ENCODE measurements at places on chromosomes 5 and 9. TPM values are rescaled to one million over a fixed set of nuclear protein-coding genes. Genes with fewer than 3 reads are reported as not detected.

DNA sequence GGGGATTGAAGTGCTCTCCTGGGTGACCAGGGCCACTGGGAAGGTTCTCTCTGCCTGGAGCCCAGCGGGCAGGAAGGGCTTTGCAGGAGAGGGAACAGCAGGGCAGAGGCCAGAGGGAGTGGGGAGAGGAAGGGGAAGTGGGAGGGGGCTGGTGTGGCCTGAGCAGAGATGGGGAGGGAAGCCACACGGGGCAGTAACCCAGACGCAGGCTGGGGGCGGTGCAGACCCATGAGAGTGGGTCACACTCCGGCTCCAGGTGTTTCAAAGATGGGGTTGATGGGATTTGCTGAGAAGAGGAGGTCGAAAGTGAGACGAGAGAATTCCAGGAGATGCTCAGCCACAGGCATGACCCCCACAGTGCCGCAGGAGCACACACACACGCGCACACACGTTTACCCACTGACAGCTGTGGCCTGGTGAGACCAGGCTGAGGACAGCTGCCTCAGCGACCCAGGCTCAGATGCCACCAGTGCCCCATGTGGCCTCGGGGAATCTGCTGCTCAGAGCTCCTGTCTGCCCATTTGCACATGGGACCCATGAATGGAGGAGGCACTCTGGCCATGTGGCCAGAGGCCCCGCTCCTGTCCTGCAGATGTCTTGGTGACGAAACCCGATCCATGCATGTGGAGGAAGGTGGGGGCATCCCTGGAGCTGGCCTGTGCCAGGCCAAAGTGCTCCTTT lies 32.7 kb upstream of the FCN2 start:
- no peak for DNase-seq

GRCh38 chr5:160693831-160694465 lies 158.1 kb downstream of the ATP10B start:
- DNase-seq, result no peak

DNA sequence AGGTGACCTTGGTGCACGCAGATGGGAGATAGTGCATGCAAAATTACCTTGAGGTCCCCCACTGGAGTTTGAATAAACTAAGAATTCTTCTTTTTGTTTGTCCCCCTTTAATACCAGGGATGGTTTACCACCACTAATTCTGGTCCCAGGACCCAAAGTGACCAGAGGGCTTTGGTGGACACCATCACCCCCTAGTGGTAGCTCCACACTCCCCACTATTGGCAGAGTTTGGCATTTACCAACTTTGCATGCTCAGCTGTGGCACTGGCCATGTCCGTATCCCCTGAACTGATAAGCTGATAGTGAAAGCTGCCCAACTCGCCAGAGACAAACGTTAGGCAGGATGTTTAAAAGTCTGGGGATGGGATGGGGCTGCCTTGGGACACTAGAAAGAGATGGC lies 3.3 kb downstream of the ASTN2 start:
- DNase-seq, result no peak

SLC6A3 gene
- polyA plus RNA-seq, result 0.41 TPM

KCNIP1 gene
- 13.7 TPM for polyA plus RNA-seq

DNA sequence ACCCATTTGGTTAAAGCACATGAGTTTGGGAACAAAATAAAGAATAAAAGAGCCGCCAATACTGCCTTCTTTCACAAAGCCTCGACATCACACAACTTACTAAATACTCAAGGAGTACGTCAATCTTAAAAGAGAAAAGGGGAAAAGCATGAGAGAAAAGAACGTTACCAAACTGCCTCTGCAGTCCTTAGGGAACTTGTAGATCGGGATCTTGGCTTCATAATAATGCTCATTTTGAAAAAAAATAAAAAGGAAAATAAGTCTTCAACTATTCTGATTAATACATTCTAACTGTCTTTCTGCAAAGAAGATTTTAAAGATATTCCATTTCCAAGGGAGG lies 618.4 kb downstream of the PDE4D start:
- no peak for DNase-seq

DNA sequence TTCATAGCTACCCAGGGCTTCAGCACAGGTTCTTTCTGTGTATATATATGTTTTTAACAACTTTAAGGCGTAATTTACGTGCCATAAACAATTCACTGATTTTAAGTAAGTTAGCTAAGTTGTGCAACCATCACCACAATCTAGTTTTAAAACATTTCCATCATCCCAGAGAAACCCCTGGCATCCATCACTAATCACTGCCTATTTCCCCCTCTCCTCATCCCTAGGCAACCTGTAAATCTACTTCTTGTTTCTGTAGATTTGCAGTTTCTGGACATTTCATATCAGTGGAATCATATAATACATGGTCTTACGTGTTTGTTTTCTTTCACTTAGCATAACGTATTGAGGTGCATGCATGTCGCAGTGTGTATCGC lies 291.4 kb downstream of the FANCC start:
- DNase-seq, result no peak

DNA sequence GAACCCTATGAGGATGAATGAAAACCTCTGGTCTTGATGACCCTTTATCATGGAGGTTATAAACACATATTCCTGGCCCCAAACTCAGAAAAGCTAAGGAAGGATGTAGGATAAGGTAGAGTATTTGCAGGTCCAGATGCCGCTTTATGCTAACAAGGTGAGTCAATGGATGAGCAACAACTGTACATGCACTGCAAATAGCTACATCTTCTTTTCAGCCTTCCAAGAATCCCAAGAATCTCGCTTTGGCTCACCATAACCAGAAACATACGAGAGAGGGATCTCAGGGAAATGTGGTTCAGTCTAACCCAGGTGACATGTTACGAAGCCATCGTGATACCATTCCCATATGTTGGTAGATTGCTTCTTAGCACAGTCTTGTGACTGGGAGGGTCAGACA lies 152.3 kb upstream of the ANKH start:
- DNase-seq, result no peak

NOL6 gene
- polyA plus RNA-seq, result 22.7 TPM

OR1J2 gene
- not detected for polyA plus RNA-seq

DNA sequence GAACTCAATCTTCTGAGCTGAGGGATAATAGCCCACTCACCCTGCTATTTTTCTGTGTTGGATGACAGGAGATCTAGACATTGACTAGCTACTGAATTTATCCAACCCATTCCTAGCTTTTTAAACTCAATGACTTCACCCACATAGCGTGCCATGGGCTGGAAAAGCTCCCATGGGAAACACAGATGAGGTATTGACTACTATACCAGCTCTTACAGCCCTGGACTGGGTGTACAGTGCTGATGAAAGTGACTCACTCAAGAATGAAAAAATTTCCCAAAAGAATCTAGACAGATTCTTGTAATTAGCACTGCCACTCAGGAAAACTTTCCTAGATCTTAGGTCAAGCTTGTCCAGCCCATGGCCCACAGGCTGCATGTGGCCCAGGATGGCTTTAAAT lies 72.7 kb upstream of the NREP start:
- DNase-seq, result no peak

F2RL2 gene
- polyA plus RNA-seq, result 0.44 TPM

All from right renal cortex interstitium (tissue), 3 donors.